ENCODE measurements at places on chromosomes 3 and 15. TPM values are rescaled to one million over a fixed set of nuclear protein-coding genes. Genes with fewer than 3 reads are reported as not detected.

- no peak for DNase-seq
Measured at GRCh38 chr15:84951736-84952135, 29.9 kb upstream of the PDE8A start.

DNA sequence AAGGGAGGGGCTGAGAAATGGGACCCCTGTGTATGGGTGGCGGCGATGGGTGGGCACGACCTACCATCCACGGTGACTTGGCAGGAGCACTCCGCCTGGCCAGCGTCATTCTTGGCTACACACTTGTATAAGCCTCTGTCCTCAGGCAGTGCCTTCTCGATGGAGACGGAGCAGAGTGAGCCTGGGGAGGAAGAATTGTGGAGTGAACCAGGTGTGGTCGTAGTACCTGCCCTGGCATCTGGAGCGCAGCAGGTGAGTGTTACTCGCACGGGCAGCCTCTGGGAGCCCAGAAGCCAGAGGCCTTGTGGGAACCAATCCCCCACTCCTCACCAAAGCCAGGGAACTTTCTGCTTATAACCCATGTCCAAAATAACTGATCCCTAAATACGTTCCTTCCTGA lies 107.8 kb upstream of the HACD2 start:
- DNase-seq, result no peak

GRCh38 chr3:72582211-72582878 lies 265.9 kb downstream of the SHQ1 start:
- DNase-seq, result no peak

DNA sequence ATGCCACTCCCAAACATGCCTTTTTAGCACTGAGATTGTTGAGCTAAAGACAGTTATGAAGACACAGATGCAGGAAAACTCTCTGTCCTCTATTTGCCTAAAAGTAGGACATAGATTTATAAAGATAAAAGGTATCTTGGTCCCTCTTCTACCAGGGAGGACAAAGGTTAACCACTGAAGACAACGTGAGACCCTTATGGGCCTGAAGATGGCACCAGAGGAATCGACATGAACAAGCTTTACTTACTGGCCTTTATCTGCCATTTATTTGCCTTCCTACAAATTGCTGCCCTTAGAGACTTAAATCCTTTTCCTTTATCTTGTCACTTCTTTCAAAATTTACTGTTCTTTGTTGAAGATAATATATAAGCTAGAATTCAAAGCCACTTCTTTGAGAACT lies 109.7 kb upstream of the FAM3D start:
- DNase-seq, result no peak

DNA sequence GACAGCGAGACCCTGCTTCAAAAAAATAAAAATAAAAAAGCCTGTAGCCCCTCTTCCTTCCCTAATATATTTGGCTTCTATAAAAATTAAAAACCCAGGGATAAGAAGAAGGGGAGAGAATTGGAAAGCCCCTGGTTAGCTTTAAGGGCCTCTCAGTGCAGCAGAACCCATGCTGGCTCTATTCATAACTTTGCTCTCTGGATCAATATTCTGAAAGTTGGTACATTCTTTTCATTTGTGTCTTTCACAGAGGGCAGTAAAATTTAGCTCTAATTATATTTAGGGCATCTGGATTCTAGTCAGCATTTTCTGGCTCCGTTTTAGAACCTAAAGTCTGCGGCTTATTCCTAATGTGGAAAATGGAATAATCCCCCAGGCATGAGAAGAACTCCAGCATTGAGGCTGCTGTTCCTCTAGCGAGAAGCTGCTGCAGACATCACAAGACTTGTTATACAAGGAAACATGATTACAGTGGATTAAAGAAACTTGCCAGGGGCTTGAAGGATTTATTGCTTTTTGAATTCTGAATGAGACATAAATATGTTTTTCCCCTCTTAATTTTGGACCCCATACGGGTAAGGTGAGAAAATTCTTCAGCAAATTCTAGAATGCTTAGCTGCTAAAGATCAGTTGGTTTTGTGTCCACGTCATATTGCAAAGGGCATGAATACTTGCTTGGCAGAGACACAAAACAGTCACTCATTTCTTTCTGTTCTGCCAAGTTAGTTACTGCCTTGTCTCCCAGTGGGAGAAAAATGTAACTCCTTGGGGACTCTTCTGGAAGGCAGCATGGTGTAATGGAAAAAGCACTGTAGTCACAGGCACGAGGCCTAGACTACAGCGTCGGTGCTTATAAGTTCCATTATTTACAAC lies 177.7 kb downstream of the VGLL4 start:
- no peak for DNase-seq

DNA sequence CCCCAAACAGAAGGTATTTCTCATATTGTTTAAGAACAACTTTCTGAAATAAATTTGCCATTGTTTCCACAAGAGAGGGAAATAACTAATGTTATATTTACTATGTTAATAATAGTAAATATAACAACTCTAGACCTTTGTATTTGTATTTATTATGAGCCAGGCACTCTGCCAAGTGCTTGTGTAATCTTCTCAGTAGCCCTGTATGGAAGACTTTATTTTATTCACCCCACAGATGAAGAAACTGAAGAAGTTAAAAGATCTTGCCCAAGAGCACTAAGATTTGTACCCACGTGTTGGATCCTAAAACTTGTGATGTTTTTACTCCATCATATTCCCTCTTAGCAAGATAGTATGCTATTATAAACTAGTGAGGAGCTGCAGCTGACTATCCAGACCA lies 12.0 kb upstream of the GNB4 start:
- no peak for DNase-seq

DNA sequence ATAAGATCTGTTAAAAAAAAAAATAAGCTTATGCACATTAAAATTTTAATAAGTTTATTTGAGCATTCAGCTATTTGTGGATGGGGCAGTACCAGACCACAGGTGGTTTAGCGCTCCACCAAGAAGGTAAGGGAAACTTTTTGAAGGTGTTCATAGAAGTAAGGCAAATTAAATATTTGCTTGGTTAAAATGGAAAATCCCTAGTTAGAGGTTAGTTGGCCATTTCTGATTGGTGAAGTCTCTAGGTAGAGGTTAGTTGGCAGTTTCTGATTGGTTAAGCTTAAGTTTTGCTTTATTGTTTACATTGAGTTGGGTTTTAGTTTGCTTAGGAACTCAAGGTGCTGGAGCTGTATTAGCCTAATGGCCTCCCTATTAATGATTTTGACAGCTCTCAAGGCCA lies 30.7 kb downstream of the SCN11A start:
- no peak for DNase-seq

- DNase-seq, result no peak
Measured at GRCh38 chr3:165920984-165921383, 83.8 kb upstream of the BCHE start.

DNA sequence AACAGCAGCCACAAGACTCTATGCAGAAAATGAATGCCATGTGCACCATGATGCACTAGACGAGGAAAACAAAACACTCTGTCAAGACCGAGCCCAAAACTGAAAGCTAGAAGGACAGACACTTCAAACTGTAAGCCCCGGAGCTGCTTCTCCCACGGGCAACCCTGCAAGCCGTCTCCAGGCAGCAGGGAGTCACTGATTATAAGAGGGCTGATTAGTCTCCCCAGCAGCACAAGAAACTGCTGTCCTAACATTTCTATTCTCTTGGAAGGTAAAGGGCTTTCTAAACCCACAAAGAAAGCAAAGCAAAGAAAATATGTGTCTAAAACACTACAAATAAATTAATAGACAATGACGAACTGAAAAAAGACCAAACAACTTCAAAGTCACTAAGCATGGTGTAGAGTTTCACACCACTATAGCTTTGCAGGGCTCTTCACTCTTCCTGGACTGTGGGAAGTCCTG lies 15.5 kb downstream of the TBC1D2B start:
- no peak for DNase-seq

DNA sequence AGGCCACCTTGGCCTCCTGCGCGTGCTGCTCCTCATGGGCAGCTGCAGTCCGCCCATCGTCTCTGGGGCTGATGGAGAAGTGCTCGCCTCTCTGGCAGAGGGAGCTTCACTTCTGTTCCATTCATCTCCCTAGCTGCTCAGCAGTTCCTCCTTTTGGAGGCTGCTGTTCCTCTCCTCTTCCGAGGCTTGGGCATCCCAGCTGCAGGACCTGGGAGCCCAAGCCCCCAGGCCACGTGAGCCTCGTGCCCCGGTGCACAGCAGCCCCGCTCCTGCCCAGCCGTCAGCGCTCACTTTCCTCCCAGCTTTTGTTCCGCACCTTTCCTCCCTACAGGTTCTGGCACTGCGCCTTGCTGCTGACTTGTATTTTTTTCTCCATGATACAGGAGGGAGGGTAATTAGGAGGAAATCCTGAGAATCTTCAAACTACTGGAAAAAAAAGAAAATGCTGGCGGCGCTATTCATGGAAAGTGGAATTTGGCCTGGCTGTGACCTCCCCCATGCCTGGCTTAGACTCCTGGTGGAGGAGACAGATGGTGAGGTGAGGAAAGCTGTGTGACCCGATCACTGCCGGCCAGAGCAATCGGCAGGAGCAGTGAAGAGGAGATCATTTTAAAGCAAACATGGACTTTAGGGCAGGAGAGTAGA lies 210.1 kb downstream of the CHST2 start:
- no peak for DNase-seq

DNA sequence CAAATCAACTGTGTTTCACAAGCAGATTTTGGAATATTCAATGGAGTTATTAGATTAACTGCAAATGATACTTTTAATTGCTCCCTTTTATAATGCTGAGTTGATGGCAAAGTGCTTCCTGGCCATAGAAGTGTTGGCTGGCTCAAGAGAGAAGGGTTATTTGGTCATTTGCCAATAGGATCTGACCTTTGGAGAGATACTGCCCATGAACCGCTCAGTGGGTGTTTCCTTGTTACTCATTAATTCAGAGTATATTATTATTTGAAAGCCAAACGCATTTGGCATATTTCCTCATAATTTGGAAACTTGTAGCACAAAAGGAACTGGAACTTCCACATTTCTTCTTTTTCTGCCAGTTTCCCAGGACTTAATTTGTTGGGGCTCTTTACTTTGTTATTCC lies 234.7 kb downstream of the CDIN1 start:
- DNase-seq, result no peak

DNA sequence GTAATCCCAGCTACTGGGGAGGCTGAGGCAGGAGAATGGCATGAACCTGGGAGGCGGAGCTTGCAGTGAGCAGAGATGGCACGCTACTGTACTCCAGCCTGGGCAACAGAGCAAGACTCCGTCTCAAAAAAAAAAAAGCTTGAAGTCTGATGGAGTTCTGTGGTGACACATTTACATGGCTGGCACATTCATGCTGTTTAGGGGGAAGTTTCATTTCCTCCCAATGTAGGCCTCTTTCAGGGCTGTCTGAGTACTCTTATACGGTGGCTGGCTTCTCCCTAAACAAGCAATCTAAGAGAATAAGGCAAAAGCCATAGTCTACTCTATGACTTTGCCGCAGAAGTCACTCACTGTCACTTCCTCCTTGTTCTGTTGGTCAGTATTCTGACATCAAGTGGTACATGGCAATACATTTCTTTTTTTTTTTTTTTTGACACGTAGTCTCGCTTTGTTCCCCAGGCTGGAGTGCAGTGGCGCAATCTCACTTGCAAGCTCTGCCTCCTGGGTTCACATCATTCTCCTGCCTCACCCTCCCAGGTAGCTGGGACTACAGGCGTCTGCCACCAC lies 41.2 kb downstream of the OIP5 start:
- DNase-seq, result no peak

DNA sequence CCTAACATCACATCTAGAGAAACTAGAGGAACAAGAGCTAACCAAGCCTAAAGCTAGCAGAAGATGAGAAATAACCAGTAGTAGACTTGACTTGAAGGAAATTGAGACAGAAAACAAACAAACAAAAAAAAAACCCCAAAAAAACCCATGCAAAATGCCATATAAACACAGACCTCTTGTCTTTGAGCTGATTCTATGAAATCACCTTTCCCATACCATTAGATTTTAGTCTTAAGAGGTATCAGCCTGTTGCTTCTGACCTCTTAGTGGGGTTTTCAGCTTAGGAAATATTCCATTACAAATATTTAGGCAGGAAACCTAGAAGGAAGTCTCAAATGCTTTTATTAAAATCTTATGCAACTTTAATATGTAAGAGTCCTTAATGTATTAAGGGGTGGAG lies 23.9 kb upstream of the ST3GAL6 start:
- no peak for DNase-seq

GRCh38 chr15:86408261-86408660 lies 328.6 kb downstream of the AGBL1 start:
- no peak for DNase-seq

DNA sequence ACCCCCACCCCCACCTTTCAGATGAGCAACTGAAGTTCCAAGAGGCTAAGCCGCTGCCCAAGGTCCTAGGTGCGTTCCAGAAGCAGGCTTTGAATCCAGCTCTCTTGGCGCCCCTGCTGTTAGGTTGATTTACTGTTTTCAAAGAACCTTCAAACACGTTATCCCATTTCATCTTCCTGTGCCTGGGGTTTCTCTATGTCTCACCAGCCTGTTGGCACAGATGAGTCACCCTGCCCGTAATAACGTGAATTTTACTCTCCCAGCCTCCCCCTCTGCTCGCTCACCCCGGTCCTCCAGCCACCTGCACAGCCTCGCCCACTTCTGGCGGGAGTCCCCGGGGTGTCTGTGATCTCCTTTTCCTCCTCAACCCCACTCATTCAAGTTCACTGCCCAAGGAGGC lies 13.0 kb upstream of the TSEN2 start:
- no peak for DNase-seq

GRCh38 chr15:88658972-88659931 lies 20.4 kb downstream of the ISG20 start:
- DNase-seq, result no peak

SEMA3F gene
- total RNA-seq, result 0.09 TPM

CYP1A1 gene
- 12.4 TPM for total RNA-seq

PPARG gene
- total RNA-seq, result 0.68 TPM

All from activated naive CD8-positive, alpha-beta T cell treated with anti-CD3 and anti-CD28 coated beads, Interleukin-2, amount 10 ng/mL, durations not matched to agents 7 days and 5 days (primary cell).